Endothelial cell of umbilical vein (primary cell): ENCODE measurements at places on chromosomes 7 and 10.

GRCh38 chr10:121490871-121491519 lies 107.2 kb downstream of the FGFR2 start:
- DNase-seq: no peak

- DNase-seq: no peak
Measured at GRCh38 chr7:909358-910329, 33.3 kb downstream of the GET4 start.

- no peak for DNase-seq
Measured at GRCh38 chr10:17644485-17644943, 563 bp downstream of the STAM start.

DNA sequence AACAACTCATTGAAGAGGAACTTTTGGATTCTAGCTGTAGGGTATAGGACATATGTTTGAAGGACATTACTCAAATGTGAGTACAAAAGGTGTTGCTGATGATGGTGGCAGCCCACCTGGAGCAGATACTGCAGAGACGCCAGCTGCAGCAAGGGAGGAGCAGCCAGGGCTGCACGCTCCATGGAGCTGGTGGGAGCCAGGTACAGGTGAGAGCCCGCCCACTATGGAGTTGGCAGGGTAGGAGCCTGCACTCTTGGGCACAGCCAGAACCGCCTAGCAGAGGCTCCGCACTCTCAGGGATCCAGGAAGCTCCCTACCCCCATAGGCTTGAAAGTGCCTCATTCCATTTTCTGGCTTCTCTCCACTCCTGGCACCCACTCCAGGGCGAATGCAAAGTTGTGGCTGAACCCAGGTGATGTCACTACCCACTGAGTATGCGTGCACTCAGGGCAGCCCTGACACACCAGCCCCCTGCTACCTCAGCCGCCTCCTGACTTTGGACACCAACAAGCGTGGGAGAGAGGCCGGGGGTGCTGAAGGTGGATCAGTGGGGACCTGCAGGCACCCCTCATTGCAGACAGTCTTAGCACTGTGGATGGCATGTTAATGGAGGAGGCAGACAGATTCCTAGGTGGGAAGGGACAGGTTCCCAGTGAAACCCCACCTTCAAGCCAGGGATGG lies 761.1 kb downstream of the IPMK start:
- DNase-seq: no peak

- no peak for DNase-seq
Measured at GRCh38 chr7:70259502-70259901, 661.2 kb downstream of the AUTS2 start.

DNA sequence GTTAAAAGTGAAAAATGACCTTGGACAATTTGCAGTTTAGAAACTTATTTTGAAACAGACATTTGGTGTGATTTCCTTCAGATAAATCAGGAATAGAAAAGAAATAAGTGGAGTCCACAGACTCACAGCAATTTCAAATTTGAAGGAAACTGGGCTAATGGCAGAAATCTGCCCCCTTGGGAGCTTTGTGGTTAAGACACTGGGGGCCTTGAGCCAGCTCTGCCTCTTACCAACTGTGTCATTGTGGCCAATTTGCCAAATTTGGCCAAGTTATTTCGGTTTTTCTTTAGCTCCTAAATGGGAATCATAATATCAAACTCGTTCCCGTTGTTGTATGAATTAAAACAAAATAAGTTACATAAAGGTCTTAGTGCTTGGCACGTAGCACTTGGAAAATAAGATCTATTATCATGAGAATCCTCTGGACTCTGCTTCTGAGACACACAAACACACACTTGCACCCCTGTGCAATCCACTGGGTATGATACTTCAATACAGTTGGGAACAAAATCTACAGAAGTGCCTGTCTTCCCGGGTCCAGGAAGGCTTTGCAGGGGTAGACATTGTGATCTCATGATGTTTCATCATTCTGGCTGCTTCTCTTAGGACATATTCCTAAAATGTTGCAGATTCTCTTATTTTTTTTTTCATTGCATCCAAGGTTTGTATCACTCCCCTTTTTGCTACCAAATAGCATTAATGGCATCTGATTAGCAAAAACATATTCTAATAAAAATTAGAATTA lies 4.9 kb downstream of the ARMC3 start:
- no peak for DNase-seq

DNA sequence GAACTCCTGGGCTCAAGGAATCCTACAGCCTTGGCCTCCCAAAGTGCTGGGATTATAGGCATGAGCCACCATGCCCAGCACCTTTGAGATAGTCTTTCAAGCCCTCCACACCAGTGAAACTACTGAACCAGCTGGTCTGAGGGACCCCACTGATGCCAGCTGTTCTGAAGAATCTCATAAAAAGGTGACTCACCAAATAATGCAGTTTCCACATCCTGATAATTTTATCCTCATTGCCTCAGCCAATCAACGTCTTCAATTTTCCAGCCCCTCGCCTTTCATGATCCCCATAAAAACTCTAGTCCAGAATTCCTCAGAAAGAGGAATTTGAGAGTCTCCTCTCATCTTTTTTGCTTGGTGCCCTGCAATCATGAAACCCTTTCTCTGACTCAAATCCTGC lies 1691.6 kb upstream of the LRRTM3 start:
- no peak for DNase-seq

GRCh38 chr7:29277436-29278215 lies 83.1 kb downstream of the CHN2 start:
- DNase-seq: no peak
